OCI-LY7 (cell line): ENCODE measurements at places on chromosomes 1 and 21. TPM values are rescaled to one million over a fixed set of nuclear protein-coding genes. Genes with fewer than 3 reads are reported as not detected.

DNA sequence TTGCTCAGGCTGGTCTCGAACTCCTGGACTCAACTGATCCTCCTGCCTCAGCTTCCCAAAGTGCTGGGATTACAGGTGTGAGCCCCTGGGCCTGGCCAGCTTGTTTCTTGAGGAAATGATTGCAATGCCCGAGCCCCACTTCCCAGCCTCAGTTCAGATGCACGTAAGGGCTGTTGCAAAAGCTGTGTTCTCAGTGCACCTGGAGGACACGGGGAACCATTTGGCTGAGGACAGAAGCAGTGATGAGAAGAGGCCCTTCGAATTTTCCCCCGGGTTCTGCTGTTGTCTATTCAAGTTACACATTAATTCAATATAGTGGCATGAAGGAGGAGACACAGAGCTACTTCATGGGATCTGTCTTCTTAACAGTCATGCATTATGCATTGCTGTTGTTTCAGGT, 78.8 kb upstream of the WDR26 start:
- DNase-seq = no peak

DNA sequence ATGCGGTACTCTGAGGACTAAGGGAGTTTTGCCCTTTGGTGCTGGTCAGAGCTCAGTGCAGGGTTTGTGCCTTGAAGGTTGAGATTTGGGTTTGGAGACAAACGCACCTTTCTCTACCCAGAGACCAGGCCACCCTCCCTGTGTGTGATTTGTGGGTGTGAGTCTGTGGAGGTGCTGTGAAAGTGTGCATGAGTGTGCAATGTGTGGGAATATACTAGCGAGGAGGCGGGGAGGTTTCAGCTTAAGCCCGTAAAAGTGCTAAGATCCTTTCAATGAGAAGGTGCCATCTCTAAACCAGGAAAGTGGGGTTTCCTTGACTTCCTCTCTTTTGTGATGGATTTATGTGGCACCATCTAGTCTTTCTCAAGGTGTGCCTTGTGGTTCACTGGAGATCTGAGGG, 225.7 kb downstream of the HHAT start:
- no peak for DNase-seq

The NHLH1 gene
- total RNA-seq = 0.65 and 0.68 TPM in 2 replicates

The LTN1 gene
- total RNA-seq = 30.1 and 32.6 TPM in 2 replicates

DNA sequence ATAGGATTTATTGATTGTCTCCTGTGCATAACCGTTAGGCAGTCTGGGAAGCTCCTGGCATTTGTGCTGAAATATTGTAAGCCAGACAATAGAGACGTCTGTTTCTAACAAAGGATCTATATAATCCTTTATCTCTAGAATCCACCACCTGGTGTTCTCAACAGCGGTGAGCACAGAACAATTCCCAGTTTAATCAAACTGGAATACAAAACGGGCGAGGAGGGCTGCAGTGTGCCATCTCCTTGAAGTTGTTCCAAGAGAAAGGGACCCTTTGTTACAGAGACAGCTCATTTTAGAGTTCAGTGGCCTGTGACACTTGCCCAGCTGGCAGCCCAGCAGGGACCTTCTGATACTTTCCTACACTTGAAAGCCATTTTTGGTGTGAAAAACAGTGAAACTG, 162.8 kb upstream of the IVNS1ABP start:
- DNase-seq = no peak

DNA sequence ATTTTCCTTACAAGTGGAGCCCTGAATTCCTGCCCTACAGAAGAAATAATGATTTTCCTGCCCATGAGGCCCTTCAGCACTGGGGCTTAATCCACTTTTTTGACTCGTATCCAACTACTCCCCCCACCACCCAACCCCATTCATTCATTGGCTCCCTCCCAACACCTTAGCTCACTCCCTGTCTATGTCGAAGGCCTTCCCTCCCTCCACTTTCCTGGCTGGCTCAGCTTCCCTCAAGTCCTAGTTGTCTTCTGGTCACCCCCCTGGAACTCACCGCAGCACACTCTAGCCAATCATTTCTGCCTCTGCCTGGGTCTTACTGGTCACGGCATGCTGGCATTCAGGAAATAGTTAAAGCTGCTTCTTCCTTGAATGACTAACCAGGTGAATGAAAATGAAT, 118.9 kb downstream of the PGBD5 start:
- DNase-seq = no peak

GRCh38 chr1:156644640-156645039, 2.7 kb downstream of the BCAN start:
- DNase-seq = no peak

- DNase-seq = no peak
Observed at GRCh38 chr1:211237579-211237978, 21.6 kb upstream of the RCOR3 start.

The MRAP gene
- total RNA-seq = not detected in 2 replicates

DNA sequence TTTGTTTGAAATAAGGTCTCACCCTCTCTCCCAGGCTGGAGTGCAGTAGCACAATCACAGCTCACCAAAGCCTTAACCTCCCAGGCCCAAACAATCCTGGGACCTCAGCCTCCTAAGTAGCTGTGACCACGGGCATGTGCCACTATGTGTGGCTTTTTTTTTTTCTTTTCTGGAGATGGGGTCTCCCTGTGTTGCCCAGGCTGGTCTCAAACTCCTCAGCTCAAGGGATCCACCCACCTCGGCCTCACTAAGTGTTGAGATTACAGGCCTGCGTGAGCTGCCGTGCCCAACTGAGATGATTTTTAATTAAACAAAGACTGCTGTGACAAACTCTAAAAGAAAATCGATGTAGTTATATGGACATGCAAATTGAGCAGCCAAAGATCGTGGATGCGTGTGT, 768.4 kb upstream of the ADGRL2 start:
- DNase-seq = no peak

GRCh38 chr1:173474097-173474779, 2.9 kb upstream of the PRDX6 start:
- no peak for DNase-seq

GRCh38 chr1:21020151-21020550, 156.5 kb downstream of the EIF4G3 start:
- no peak for DNase-seq

The FCRL1 gene
- 72.6 and 98.3 TPM in 2 replicates for total RNA-seq

DNA sequence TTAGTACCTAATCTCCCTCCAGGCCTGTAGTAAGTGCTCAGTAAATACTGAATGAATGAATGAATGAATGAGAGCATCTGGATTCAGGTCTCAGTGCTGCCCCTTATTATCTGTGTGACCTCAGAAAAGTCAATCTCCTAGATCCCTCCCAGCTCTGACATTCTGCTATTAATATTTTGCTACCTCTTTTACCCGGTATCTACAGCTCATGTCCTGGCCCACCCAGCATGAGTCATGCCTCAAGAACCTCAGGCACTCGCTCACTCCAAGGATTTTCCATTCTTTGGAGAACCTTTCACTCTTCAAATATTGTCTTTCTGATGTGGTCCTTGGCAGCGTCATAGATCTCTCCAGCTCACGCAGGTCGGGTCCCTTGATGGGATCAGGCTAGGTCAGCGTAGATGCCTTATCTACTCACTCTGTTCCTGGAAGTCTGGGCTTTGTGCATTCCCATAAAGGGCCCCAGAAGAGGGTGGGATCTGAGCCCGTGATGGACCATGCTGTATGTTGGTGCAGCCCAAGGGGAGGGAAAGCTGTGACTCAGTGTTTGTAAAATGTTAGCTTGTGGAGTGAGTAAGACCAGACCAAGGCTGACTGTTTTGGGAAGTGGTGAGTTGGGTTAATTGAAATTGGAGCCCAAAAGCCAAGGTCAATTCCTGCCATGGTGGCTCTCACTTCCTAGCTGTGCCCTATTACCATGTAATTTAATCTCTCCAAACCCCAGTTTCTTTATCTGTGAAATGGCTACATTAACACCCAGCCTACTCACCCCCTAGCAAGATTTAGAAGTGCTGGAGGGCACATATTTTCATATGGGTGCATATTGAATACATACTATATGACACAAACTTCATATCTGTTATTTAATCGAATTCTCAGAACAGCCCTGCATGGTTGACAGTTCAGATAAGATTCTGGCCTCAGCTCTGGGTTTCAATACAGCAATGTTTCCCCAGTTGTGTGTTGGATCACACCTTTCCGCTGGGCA, 214.1 kb upstream of the USP24 start:
- no peak for DNase-seq

GRCh38 chr1:153775458-153776327, 486 bp downstream of the SLC27A3 start:
- peak; percentile 58 for DNase-seq

DNA sequence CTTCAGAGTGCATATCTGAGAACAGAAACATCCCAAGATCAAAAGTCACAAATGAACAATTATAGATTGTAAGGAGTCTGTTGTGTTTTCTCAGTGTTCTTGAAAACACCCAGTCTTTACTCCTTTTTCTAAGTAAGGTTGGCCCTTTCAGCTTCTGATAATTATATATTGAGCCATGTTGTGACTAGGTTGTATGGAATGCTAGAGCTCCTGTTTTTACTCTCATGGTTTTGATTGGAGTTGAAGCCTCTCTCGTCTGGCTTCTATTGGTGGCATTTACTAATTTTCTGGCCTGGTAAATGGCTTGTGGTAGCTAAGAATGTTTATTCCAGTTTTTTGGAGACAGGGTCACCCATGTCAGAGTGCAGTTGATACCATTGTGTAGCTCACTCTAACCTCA, 84.7 kb downstream of the NDUFS5 start:
- DNase-seq = no peak

- no peak for DNase-seq
Observed at GRCh38 chr1:75472089-75472970, 138.6 kb downstream of the SLC44A5 start.

The APOBEC4 gene
- not detected in 2 replicates for total RNA-seq

The RNF223 gene
- total RNA-seq = not detected in 2 replicates

- DNase-seq = no peak
Observed at GRCh38 chr21:15171546-15171945, 106.7 kb upstream of the NRIP1 start.

GRCh38 chr1:10074059-10074851, 41.5 kb downstream of the UBE4B start:
- DNase-seq = no peak

DNA sequence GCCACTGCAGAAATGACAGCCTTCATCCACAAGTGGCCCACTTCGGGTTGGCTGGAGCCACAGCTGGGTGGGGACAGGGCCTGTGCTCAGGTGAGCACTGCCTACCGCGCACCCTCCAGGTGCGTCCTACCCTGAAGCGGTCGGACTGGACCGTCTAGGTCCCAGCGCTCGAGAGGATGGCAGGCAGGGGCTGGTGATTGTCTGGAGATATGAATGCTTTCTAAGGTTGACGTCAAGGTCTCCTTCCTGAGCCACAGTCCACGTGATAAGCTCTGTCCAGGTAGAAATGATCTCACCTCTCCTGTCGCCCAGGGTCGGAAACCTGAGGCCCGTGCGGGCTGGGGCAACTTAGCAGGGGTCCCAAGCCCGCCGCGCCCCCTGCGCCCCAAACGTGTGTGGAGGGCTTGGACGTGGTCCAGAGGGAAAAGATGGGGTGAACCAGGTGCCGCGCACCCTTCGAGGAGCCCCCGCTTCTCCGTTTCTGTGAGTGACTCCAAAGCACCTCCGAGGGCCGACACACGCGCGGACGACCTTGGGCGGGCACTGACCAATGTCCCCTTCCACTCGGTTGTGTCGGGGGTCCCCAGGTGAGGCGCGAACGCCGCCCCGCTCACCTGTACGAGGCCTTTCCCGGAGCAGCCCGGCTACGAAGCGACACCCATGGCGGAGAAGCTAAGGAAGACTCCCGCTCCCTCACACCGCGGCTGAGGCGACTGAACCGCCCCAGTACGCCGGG, 853 bp upstream of the DOP1B start:
- no peak for DNase-seq

GRCh38 chr1:168245042-168245441, 19.2 kb downstream of the SFT2D2 start:
- no peak for DNase-seq

The TMEM240 gene
- 2.1 and 2.7 TPM in 2 replicates for total RNA-seq
